ENCODE measurements at places on chromosomes 1 and 21.

DNA sequence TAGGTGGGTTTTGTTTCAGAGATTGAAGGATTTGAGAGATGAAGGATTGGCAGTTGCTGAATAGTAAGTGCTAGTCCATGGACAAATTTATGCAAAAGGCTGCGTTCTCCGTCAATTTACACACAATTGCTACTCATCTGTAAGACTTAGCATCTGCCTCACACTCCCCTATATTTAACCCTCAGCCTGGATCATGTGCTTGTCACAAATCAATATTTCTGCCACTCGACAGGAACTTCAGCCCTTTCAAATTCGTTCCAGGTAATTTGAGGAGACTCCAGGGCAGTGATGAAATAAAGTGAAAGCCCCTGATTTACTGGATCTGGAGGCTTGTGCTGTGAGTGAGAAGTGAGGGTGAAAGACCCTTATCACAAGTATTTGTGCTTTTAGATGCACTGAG is 105.6 kb upstream of the UBE2U start:
- DNase-seq, result no peak

DNA sequence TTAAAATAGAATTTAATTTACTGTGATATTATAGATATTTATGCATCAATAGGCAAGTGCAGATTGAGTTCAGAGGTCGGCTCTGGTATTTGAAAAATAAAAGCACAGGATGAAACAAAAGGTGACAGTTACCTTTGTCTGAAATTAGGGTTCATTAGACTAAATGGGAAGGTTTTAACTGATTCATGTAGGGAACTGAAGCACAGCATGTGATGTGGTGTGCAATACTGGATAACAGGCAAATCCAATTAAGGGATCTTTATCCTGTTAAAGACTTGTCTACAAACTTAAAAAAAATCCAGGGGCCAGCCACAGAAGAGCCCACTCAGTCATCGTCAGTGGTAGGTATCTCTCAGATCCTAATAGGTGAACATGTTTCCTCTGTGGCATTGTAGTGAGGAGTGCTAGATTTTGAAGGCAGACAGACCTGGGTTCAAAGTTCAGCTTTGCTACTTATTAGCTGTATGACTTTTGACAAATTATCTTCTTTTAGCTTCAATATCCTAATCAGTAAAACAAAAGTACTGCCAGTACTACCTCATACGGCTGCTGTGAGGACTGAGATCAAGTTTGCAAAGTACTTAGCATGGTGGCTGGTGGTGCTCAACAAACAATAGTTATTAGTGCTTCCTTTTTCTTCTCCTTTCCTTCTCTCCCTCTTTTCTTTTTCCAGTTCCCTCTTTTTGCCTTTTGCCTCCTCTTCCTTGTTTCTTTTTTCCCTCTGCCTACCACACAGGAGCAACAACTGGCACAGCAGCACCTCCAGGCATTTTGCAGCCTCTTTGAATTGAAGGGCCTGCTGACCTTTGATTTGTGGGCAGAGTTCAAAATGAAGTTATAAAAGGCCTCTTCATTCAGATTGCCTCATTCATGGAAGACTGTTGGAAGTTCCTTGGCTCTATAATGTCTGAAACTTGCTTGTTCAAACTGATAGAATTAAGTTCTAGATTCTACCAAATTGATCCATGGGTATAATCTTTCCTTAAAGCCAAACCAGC is 44.9 kb upstream of the FOXD3 start:
- no peak for DNase-seq

DNA sequence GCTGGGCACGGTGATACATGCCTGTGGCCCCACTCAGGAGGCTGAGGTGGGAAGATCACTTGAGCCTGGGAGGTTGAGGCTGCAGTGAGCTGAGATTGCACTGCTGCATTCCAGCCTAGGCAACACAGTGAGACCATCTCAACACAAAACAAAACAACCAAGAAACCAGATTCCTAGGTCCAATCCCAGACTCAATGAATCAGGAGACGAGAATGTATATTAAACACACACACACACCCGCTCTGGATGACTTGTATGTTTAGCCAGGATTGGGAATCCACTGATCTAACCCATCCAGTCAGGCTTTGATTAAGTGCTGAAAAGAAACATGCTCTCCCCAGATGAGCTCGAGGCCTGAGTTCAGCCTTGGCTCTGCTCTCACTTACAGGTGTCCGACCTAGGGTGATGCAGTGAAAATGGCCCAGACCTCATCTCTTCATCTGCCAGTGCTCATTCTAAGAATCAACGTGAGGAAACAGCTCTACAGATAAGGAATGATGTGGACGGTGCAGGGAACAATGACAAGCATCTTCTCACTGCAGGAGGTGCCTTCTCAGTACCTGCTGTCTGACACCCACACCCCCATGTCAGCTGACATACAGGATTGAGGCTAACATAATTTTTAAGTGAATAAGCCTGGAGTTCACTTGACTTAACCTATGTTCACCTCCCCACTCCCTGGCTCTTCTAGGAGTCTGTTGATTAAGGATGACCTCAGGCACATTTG is 15.3 kb upstream of the SRSF4 start:
- no peak for DNase-seq

- DNase-seq, result no peak
Observed at GRCh38 chr1:210394281-210394821, 65.6 kb downstream of the HHAT start.

DNA sequence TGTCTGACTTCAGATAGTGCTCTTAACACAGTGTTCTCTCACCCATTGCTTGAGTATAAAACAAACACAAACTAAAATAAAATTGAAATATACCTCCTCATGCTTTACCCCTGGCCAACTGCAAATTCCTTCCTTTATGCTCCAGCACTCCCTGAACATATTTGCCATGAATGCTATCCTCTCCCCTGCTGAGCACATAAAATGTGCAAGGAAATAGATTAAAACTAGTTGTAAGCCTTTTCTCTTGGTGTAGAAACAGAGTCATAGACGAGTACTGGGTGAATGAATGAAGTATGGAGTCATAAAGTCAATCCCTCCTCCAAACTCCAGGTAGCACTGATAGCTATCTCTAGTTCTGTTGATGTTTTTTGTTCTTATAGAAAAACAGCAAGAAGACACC is 2.6 kb downstream of the GPR161 start:
- no peak for DNase-seq

- no peak for DNase-seq
Observed at GRCh38 chr1:184291701-184292100, 95.1 kb upstream of the C1orf21 start.

DNA sequence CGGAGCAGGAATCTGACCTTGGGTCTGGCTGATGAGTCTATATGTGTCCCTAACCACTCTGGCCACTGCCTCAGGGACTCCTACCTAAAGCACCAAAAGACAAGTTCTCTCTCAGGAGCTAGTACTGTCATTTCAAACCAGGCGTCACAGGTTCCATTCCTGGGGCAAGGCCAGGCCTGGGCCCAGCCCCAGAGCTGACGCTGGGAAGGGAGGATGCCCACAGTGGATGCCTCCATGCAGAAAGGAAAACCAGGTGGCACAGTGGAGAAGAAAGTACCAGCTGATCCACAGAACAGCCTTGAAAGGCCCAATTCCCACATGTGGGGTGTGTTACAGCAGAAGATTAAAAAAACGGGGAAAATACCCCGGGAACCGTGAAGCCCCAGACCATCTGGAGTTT is 77.4 kb downstream of the DMRTB1 start:
- DNase-seq, result no peak

GRCh38 chr1:5198328-5198727 is 543.9 kb downstream of the AJAP1 start:
- DNase-seq, result no peak

GRCh38 chr21:35100349-35100811 is 51.3 kb upstream of the RUNX1 start:
- DNase-seq, result no peak

DNA sequence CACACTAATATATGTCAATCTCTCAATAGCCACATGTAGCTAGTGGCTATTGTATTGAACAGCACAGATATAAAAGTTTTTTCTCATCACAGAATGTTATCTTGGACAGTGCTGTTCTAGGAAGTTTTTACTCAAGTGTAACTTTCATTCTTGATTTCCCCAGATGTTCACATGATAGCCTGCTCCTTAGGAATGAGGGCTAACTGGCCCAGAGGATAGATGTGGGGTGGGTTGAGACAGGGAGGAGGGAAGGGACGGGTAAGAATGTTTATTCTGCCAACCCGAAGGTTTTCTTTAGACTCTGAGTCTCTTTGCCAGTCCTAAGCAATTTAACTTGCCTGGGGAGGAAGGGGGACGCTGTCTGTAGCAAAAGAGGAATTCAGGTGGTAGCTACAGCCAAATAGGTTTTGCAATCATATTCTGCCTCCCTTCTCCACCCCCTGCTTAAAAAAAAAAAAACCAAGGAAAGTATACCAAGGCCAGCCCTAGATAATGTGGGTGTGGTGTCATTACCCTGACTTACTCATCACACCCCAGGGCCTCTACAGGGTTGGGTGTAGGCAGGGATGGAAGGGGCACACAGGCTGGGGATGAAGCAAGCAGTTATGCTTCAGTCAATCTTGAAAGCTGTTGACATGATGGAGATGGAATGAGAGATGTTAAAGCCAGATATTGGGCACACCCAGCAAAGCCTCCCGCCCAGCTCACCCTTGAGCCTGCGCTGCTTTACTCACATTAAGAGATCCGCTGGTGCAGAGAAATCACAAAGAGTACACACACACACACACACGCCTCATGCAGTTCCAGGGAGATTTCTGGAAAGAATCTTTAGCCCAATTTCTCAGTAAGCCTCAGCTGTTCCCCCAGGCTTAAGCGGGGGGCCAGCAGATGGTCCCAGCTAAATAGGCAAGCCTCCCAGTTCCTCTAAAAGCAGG is 59.9 kb downstream of the PLXNA2 start:
- DNase-seq, result no peak

DNA sequence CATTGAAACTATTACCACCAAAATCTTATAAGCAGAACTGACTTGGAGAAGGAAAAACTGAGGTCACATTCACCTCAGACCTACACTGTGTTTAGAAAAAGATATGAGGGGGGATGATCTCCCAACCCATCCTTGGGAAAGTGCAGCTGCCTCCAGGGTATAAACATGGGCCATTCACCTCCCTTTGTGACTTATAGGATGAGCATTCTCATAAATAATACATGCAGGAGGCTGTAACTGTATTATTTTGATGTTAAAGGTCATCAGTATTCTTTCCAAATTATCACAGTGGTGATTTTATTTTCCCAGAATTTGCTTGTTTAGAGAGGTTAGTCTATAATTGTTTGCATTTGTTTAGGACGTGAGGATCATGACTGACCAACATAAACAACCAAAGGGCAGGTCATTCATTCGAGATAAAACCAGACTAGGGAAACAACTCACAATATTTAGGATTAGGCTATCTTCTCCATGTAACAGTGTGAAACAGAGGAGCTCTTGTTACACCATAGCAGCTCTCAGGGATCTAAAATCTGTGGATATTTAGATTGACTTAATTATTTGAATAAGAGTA is 109.2 kb upstream of the NR5A2 start:
- no peak for DNase-seq

DNA sequence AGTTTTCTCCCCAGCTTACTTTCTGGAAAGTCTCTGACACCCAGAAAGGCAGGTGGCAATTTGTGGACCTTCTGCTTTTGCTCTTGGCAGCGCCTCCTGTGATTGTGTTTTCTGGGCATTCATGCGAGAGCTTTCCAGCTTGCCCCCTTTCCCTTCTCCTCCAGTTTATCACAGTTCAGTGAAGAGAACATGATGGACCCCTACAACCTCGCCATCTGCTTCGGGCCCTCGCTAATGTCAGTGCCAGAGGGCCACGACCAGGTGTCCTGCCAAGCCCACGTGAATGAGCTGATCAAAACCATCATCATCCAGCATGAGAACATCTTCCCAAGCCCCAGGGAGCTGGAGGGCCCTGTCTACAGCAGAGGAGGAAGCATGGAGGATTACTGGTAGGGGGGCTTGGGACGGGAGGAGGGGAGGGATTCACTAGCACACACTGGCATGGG is 24.3 kb upstream of the IKBKE start:
- DNase-seq, result no peak

DNA sequence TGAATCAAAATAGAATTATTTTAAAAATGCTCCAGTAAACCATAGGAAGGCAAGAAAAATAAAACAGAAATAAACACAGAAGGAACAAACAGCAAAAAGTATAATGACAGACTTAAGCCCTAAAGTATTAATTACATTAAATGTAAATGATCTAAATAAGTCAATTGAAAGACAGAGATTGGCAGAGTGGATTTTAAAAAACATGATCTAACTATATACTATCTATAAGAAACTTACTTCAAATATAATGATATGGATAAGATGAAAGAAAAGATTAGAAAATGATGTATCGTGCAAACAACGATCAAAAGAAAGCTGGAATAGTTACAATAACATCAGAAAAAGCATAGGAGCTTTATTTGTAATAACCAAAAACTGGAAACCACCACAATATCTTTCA is 90.8 kb downstream of the CAMK2N1 start:
- no peak for DNase-seq

DNA sequence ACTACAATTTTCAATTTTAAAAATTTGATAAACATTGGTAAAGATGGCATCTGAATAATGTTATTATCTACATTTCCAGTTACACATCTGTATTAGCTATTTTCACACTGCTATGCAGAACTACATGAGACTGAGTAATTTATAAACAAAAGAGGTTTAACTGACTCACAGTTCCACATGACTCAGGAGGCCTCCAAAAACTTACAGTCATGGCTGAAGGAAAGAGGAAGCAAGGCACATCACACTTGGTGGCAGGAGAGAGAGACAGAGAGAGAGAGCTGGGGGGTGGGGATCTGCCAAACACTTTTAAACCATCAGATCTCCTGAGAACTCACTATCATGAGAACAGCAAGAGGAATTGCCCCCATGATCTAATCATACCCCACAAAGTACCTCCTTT is 850.0 kb downstream of the LTN1 start:
- DNase-seq, result no peak

- DNase-seq, result no peak
Observed at GRCh38 chr1:23645338-23645737, 46.3 kb upstream of the RPL11 start.

- DNase-seq, result no peak
Observed at GRCh38 chr21:41010101-41010435, 157.9 kb upstream of the BACE2 start.

Data from NCI-H748 treated with DMSO at 0.1 percent for 48 hours (cell line).